Activated CD8-positive, alpha-beta memory T cell treated with anti-CD3 and anti-CD28 coated beads for 1 hour (primary cell): ENCODE measurements at places on chromosomes 6 and 20.

DNA sequence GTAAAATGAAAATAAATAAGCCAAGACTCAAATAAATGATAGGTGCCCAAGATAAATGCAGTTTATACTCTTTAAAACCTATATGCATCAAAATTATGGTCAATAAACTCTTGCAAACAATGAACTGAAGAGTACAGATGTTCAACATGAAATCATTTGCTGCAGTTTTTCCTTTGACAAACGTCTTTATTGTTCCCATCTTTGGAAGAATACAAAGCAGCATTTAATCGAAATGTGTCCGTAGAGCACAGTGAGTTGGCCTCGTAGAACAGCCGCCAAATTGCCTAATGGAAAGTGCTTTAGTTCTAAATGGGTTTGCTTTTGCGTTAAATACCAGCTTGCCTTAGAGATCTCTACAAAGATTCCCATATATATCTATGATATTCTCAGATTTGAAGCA is 447.4 kb downstream of the PKHD1 start:
- DNase-seq, result no peak

GRCh38 chr6:159941286-159942113 is 27.4 kb upstream of the IGF2R start:
- DNase-seq, result no peak

- no peak for DNase-seq
Observed at GRCh38 chr20:37335642-37336368, 10.1 kb upstream of the SRC start.

GRCh38 chr6:119575721-119576120 is 226.2 kb upstream of the MAN1A1 start:
- no peak for DNase-seq

GRCh38 chr6:10409233-10409721 is 5.6 kb downstream of the TFAP2A start:
- DNase-seq, result no peak
